ENCODE measurements at places on chromosomes 2 and 18. TPM values are rescaled to one million over a fixed set of nuclear protein-coding genes. Genes with fewer than 3 reads are reported as not detected.

Gene C2orf80
- not detected for polyA plus RNA-seq

DNA sequence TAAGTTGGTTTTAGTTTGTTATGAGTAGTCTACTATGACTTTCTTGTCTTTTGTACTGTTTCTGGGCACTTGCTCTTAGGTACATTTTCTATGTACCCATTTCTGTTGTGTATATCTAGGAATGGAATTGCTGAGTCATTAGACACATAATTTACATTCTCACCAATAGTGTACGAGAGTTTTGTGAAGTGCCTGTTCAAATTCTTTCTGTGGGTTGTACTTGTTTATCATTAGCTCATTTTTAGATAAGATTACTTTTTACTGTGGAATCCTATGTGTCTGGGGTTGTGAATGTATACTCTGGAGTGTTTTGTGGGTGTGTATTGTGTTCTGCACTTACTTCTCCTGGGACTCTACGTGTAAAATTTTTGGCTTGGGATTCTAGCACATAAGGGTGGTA, 36.6 kb upstream of the CD28 start:
- DNase-seq = no peak

Gene UBE2F
- 42.8 TPM for polyA plus RNA-seq

GRCh38 chr2:120873958-120874887, 138.6 kb downstream of the GLI2 start:
- no peak for DNase-seq

GRCh38 chr2:73685764-73686438, 43.7 kb upstream of the NAT8 start:
- DNase-seq = no peak
